ENCODE measurements at places on chromosomes 6 and 20.
A peak's percentile ranks its signal among the peaks of the same experiment; 100 is the strongest.

DNA sequence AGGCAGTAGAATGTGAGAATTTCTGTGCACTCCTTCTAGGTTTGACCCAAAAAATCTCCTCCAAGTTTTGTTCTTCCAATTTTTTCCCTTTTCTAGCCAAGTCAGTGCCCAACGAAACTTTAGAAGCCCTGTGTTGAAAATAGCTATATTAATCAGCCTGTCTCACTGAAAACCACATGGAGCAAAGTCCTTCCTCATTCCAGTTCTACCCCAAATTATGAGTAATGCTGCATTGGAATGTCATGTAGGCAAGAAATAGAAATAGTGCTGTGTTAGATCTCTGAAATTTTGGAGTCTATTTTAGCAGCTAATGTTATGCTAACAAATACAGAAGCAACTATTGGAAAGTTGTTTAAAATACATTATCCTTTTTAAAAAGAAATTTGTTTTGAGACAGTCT lies 725.5 kb downstream of the TBC1D32 start:
- peak; percentile 1 for DNase-seq

GRCh38 chr6:143976806-143977349 lies 31.2 kb downstream of the PLAGL1 start:
- no peak for DNase-seq

DNA sequence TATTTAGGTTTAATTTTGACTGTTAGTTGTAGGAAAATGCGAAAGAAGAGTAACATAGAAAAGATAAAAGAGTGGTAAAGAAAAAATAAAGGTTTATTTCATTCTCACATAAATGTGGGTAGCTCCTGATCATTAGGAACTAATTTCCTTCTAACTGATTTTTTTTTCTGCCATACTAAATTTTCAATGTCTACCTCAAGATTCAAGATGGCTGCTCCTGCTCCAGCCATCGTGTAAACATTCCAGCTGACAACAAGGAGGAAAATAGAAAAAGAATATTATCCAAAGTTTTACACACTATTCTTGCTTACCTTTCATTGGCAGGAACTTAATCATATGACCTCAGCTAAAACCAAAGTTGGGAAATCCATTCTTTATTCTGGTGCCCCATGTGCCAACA lies 488.2 kb downstream of the LMBRD1 start:
- no peak for DNase-seq

DNA sequence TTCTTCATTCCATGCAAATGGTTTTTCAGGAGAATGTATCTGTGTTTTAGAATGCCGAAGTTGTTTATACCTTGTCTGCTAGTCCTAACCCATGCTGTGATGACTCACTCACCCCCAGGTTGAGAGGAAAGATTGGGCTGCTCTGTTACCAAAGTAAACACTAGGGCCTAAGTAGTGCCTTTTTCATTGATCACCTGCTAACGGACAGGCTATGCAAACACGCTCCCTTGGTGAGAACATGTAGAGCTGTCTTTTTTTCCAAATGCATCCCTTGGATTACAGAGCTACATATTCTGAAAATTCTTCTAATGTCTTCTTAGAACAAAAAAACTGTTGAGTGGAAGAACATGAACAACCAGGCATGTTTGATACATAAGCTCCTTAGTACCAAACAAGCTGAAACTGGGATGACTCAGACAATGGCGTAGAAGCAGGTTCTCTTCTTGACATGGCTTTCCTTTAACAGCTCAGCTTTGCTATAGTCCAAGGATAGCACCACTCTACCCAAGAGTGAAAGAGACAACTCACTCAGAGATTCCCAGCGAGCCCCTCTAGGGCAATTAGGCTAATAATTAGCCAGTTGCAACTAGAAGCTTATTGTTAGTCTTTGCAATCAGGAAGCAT lies 20.5 kb downstream of the PERP start:
- peak; percentile 88 for DNase-seq

DNA sequence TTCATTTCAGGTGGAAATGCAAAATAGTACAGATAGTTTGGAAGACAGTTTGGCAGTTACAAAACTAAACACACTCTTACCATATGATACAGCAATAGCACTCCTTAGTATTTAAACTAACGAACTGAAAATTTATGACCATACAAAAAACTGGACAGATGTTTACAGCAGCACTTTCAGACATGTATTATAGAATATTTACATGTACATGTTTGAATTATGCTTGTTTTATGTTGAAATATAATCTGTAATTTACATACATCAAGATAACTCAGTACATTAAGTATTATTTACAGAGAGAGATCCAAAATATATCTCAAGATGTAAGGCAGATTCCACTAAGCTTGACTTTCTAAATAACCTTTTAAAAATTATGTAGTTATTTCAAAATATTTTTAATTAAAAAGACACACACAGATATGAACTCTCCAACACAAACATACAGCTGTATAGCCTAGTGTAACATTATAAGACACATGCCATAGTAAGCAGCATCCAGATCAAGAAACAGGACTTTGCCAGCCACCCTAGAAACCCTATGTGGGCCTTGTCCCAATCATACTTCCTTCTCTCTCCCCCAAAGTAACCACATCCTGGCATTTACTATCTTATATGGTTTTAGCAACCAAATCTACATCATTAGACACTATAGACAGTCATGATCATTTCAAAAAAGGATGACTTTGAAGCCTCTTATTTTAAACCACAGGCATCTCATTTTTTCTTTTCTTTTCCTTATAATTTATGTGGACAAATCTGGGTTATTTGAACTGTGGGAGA lies 82.2 kb downstream of the MAN1A1 start:
- no peak for DNase-seq

- no peak for DNase-seq
These were observed 21.4 kb upstream of the MYL9 start for GRCh38 chr20:36519944-36520343.

DNA sequence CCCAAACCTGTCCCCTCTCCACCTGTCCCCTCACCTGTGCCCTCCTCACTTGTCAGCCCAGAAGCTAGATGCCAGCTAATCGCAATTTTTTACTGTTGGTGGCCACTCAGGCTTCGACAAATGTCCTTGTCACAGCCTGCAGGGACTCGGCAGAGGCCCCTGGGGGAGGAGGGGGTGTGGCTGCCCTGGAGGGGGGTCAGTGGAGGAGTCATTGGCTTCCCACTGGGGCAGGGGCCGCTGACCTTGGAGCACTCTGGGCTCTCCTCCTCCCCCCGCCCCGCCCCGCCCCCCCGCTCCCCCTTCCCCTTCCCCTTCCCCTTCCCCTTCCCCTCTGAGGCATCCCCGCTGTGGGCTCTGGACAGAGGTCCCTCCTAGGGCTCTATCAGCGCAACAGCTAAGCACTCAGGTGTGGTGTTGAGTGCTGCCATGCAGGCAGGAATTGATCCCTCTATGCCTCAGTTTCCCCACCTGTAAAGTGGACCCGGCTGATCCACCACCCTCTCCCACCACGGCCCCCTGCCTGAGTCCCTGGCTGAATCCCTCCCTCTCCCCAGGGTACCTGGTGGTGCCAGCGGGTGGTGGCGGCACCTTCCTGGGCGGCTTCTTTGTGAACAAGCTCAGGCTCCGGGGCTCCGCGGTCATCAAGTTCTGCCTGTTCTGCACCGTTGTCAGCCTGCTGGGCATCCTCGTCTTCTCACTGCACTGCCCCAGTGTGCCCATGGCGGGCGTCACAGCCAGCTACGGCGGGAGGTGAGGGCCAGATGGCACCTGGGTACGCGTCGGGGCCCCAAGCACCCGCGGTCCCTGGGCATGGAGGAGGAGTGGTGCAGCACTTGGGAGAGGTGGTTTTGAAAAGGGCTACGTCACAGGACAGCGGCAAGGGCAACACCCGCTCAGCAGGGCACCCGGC lies 23.8 kb downstream of the SLCO4A1 start:
- no peak for DNase-seq

GRCh38 chr20:25249198-25249931 lies 1.5 kb downstream of the PYGB start:
- no peak for DNase-seq

DNA sequence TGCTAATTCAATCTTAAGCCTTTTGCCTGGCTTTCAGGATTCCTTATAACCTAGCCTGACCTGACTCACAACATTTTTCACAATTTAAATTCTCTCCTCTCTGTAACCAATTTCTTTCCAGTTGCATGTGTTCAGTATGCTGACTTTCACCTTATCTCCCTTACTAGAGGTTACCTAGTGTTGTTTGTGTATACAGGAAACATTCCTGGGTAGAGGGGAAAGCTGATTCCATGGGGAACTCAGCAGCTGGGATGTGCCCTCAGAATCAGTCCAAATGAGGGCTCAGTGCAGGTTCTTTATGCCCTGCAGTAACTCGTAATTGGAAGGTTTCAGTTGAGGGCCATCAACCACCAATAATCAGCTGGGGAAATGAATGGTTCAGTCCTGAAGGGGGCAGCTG lies 18.5 kb downstream of the PKIB start:
- DNase-seq: no peak

GRCh38 chr6:134508862-134509498 lies 191.1 kb upstream of the SGK1 start:
- DNase-seq: no peak

DNA sequence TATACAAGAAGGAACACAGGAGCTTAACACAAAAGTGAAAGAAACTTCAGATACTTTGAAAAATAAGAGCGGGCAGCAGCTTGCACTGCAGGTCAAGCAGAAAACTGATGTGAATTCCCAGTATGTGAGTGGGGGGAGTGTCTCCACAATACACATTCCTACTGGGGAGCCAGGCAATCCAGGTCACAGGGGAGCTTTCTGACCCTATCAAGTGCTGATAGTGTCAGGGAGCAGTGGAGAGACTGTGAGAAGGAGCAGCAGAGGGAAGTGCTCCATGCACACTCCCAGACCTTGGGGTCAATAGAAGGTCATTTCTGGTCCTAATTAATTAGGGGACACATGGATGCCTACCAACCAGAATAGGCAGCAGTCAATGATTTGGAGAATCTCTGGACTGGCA lies 59.4 kb downstream of the PDSS2 start:
- DNase-seq: no peak

GRCh38 chr20:49508435-49509199 lies 26.1 kb upstream of the KCNB1 start:
- DNase-seq: peak; percentile 34

- DNase-seq: peak; percentile 29
These were observed 154.8 kb upstream of the SLC35B3 start for GRCh38 chr6:8589941-8590729.

DNA sequence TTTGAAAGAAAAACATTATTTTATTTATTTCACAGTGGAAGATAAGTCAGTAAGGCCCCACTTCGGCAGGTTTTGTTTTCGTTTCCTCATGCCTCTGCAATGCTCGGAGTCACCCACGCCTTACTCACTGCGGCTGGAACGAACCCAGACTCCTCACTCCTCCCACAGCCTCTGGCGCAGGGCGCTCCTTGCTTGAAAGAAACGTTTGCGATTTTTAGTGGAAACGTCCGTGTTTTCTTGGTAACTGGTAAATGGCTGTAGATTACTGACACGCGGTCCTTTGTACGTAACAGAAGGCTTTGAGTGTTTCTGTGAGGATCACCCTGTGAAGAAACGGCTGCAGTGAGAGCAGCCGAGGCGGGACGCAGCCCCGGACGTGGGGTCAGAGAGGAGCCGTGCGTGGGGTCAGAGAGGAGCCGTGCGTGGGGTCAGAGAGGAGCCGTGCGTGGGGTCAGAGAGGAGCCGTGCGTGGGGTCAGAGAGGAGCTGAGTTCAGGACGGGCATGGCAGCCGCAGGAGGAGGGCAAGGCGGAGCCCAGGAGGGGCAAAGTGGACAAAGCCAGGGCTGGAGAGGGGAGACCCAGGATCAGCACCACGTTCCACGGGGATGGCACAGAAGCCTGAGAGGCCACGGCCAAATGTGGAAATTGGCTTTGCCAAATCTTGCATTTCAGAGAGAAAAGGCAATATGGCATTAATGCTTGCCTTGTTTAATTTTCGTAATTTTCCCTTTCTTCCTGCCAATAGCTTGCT lies 198.6 kb upstream of the THBS2 start:
- DNase-seq: peak; percentile 77

DNA sequence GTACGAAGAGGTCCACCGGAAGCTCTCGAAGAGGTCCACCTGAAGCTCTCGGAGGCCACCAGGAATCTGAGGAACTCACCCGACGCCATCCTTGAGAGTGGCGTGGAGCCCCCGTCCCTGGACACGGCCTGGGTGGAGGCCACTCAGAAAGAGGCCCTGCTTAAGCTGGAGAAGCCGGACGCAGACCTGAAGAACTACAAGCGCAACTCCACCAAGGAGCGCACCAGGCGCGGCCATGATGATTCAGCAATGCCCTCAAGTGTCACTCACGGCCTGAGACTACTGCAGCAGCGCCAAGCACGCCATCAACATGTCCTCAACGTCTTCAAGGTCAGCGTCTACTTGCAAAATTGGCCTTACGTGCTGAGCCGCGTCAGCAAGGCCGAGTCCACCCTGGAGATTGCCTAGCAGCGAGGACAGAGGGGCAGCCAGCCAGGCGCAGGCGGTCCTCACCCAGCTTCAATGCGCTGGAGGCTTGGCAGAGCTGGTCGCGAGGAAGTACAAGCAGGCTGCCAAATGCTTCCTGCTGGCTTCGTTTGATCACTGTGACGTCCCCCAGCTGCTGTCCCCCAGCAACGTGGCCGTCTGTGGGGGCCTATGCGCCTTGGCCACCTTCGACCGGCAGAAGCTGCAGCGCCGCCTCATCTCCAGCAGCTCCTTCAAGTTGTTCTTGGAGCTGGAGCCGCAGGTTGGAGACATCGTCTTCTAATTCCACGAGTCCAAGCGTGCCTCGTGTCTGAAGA lies 7.7 kb upstream of the GJA10 start:
- DNase-seq: no peak

DNA sequence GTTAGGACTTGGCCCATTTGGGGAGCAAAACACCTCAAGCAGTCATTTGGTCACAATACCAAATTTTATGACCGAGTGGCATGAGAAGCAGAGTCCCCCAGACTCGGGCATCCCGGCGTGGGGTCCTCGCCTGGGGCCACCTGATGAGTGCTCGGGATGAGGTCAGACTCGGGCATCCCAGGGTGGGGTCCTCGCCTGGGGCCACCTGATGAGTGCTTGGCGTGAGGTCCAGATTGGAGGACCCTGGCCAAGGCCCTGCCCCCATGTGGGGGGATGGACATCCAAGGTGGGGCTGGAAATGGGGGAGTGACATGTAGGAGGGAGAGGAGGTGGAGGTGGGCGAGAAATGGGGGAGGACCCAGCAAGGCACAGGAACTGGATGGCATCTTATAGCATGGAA lies 56.1 kb upstream of the CST7 start:
- DNase-seq: no peak

GRCh38 chr6:105592329-105592728 lies 189.4 kb upstream of the PREP start:
- peak; percentile 53 for DNase-seq

GRCh38 chr6:139016337-139017213 lies 12.0 kb upstream of the ABRACL start:
- DNase-seq: no peak

All from Caki2 (cell line).